M059J (cell line): ENCODE measurements at places on chromosomes 3 and 15.

GRCh38 chr3:14252321-14253021, 73.9 kb downstream of the LSM3 start:
- DNase-seq = peak; percentile 71

- no peak for DNase-seq
Observed at GRCh38 chr15:94231723-94232468, 535 bp downstream of the MCTP2 start.

DNA sequence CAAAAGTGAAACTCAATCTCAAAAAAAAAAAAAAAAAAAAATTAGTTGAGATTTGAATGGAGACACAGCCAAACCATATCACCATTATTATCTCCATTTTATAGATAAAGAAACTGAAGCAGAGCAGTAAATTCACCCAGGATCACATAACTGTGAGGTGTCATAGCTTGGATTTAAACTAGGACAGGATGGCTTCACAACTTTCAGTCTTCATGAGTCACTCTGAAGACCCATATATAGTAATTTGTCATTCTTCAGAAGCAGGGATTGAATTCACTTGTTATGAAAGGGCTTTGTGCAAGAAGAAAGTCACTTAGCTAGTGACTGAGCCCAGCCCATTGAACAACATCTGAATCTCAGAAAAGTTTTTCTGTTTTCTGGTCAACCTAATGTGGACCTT, 60.5 kb upstream of the LRIG1 start:
- DNase-seq = peak; percentile 20

DNA sequence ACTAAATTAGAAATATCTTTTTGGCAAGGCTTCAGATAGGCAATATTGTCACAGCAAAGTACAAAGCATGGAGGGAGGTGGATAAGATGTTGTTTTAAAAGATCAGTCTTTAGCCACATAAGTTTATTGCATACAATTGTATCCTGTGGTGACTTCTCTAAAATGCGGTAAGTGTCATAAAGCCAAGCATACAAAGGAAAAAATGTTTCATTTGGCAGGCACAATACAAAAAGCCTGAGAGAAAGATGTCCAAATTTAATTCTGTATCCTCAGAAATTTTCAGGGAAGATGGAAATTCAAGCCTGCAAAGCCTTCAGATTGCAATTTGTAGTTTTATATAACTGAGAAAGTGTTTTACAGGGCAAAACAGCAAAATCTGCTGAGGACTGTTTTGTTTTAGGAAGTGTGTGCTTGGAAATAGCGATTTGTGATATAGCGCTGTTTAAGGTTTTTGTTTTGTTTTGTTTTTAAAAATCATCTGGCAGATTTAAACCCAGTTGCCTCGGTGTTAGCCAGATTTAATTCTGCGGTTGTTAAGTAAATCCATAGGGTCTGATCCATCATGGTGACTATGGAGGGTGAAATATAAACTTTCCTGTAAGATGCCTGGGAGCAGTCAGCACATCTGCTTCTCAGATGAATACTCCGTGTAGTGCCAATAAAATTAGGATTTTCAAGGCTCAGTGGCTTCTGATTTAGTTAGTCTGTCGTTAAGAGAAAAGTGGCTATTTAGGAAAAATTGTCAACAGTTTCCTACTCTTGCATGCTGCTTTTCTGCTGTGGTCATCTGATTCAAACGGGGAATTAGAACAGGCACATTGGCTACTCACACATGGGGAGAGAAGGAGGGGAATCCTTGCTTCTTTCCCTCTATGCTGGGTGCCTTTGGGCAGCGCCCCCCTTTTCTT, 8.0 kb downstream of the KAT2B start:
- DNase-seq = no peak

- no peak for DNase-seq
Observed at GRCh38 chr3:129548104-129548965, 5.4 kb downstream of the H1-8 start.

- no peak for DNase-seq
Observed at GRCh38 chr3:78029775-78030174, 989.9 kb downstream of the ROBO2 start.

DNA sequence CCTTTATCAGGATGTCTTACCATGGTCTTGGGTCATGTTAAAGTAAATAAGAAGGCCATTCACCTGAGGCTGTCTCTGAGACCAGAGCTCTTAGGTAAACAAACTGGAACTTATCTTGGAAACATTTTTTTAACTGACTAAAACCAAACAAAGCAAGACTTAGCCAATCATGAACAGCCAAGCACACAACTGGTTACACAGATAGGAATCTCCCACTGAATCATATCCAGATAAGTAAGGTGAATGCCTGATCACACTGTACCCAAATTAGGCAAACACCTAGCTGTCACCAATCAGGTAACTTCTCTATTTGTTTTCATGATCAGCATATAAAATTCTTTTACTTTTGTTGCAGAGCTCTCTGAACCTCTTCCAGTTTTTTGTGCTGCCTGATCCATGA, 205.4 kb downstream of the CNTN3 start:
- DNase-seq = no peak

DNA sequence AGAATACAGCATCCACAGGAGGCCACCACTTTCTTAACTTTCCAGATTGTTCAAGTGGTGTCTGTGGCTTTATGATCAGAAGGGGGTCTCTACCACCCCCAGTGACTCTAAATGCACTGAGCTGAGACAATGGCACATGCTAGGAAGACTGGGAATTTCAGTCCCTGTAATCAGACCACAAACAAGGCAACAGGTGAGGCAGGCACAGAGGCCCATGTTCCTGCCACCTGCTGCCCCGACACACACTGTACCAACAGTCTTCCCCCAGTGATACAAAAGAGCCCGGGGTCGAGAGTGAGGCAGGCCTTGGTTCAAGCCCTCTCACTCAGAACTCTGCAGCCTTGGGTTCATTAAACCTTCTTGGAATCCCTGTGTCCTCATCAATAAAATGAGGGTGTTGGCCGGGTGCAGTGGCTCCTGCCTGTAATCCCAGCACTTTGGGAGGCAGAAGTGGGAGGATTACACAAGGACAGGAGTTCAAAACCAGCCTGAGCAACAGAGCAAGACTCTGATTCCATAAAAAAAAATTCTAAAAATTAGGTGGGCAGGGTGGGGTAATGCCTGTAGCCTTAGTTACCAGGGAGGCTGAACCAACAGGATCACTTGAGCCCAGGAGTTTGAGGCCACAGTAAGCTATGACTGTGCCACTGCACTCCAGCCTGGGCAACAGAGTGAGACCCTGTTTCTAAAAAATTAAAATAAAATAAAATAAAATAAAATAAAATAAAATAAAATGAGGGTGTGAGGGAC, 55.8 kb downstream of the ADCY5 start:
- no peak for DNase-seq

DNA sequence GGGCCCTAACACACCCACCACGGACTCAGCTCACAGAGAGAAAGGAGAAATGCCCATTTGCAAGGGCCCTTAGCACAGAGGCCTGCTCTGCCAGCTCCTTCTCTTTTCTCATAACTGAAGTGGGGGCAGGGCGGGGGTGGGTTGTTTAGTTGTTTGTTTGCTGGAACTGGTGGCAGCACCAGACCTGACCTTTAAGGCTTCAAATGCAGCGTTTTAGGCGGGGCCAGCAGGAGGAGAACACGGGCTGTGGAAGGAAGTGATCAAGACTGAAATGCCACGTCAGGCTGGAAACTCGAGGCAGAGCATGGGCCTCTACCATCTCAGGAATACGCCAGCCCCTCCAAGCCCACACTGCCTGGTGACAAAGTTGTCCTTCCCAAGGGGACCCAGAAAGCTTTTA, 9.3 kb downstream of the CACNA2D2 start:
- DNase-seq = no peak

GRCh38 chr3:147613725-147614124, 204.6 kb downstream of the ZIC1 start:
- DNase-seq = no peak

DNA sequence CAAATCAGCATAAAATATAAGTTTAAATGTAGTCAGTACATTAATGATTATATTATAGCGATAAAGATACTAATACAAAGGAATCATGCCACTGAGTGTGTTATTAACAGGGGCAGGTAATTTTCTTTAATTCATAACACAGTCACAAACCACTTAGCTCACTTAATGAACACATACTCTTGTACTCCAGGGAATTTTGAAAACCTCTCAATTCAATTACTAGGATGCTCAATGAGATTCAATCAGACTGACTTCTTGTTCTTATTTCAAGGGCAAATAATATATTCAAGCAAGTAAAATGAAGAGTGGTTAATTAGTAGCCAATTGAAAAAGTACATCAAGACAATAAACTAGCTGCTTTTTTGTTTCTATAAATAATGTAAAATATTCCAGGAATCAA, 5.8 kb upstream of the SUCNR1 start:
- no peak for DNase-seq

DNA sequence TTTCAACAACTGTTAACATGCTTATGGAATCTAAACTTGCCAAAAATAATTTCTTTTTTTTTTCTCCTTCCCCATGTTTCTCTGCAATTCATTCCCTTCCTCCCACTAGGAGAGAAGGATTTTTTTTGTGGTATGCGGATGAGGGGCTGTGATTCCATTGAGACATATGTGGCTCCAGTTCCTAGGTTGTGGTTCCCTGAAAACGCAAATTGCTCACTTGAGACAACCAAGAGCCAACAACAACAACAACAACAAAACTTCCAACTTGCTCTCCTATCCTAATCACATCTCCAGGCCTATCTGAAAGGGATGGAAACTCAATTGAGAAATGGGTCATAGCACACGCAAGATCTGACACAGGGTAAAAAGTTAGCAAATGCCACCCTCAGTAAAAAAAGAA, 406.5 kb upstream of the TGFBR2 start:
- DNase-seq = no peak

DNA sequence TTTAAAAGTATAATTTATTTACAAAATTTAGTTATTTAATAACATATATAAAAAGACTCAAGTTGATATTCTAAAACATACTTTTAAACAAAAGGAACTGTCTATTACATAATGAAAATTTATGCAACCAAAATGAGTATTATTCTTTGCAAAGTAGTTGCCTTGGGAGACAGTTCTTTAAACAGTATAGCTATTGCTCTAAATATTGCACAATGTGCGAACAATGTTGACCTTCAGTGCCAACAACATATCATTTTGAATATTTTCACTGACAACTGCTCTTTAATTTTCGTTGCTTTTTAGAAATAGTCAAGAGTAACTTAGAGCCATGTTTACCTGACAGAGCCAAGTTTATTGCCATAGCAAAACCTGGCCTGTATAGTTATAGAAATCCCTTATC, 124.9 kb downstream of the ZBTB20 start:
- DNase-seq = no peak

DNA sequence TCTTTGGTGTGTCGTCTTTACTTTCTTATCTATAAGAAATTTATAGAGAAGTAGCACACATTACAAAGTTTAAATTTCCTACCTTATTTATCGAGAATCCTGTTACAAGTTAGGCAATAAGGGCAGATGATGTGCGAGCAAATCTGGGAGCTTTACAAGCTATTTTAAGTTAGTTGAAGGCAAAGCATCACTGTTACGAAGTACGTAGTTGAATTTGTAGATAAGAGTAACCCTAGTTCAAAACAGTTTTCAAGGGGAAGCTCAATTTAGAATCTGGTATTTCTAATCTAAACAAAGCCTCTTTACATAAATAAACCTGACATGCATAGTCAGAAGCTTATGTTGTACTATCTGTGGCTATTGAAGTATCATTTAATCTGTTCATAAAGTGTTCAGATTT, 8.4 kb downstream of the KBTBD8 start:
- DNase-seq = peak; percentile 12

- DNase-seq = no peak
Observed at GRCh38 chr3:31275583-31275982, 257.1 kb upstream of the STT3B start.

GRCh38 chr15:73997986-73998385, 3.5 kb downstream of the PML start:
- no peak for DNase-seq

- DNase-seq = no peak
Observed at GRCh38 chr3:27392950-27393679, 23.9 kb upstream of the NEK10 start.

DNA sequence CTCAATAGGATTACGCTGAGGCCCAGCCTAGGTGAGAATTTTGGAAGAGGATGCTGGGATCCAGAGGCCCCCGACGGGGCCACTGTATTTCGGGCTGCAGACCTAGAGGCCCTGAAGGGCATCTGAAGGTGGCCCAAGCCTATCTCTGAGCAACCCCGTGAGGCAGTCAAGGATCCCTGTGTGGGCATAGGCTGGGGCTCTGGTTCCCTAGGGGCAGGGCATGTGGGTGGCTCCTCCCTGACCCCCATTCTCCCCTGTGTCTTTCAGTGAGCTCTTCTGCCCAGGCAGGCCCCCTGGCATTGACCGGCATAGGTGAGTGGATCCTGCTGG, 216.0 kb downstream of the SNRPN start:
- DNase-seq = no peak

DNA sequence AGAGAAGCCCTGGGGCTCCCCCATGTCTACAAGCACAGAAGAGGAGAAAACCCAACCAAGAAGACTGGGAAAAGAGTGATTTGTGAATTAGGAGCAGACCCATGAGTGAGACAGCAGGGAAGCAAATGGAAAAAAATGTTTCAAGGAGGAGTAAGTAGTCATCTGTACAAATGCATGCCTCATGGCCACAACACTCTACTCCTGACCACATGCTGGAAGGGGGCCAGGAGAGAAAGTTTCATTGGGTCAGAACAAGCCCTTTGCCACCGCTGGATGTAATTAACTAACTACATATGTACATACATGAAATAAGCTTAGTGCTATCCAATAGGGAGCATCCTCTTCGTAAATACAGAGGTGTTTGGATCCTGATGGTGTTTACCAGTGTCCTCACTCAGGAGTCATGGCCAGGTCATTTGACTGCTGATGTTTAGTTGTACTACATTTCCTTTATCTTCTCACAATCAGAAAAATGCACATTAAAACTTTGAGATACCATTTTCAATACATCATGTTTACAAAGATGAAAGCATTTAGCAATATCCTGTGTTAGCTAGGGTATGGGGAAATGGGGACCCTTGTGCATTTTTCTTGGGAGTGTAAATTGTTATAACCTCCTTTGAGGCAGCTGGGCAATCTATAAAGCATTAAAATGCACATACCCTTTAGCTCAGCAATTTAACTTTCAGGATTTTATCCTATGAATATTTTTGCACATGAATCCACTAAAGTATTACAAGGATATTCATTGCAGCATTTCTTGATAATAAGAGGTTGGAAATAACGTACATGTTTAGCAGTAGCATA, 27.1 kb downstream of the CLRN1 start:
- peak; percentile 73 for DNase-seq

- DNase-seq = no peak
Observed at GRCh38 chr3:126342991-126343648, 14.1 kb downstream of the KLF15 start.

DNA sequence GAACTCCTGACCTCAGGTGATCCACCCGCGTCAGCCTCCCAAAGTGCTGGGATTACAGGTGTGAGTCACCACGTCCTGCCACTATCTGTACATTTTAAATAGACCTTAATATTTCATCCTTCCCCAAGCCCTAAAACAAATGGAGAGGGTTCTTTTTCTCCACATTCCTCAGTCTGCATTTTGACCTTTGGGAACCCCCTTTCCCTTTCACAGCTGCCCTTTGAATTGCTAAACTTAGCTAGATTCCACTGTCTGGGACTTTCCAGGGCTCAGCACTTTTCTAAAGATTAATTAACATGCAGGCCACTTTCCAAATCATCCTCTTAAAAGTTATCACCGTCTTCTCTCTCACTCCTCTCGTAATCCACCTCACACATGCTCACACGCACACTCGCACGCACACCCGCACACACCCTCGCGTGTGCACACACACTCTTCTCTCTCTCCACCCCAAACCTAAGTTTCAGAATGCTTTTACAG, 124.2 kb downstream of the TMCO5A start:
- no peak for DNase-seq
